Adrenal gland (tissue), 19 donors: ENCODE measurements at places on chromosomes 11 and 22. TPM values are rescaled to one million over a fixed set of nuclear protein-coding genes. Genes with fewer than 3 reads are reported as not detected.
A peak's percentile ranks its signal among the peaks of the same experiment; 100 is the strongest.

The CTSW gene
- total RNA-seq = 0.55 TPM

The SIK3 gene
- 25.5 TPM for total RNA-seq

The AMOTL1 gene
- 22.0 TPM for total RNA-seq

The C11orf87 gene
- 0.23 TPM for total RNA-seq

The KCNK4 gene
- not detected for total RNA-seq

The GTSE1 gene
- total RNA-seq = 0.96 TPM

DNA sequence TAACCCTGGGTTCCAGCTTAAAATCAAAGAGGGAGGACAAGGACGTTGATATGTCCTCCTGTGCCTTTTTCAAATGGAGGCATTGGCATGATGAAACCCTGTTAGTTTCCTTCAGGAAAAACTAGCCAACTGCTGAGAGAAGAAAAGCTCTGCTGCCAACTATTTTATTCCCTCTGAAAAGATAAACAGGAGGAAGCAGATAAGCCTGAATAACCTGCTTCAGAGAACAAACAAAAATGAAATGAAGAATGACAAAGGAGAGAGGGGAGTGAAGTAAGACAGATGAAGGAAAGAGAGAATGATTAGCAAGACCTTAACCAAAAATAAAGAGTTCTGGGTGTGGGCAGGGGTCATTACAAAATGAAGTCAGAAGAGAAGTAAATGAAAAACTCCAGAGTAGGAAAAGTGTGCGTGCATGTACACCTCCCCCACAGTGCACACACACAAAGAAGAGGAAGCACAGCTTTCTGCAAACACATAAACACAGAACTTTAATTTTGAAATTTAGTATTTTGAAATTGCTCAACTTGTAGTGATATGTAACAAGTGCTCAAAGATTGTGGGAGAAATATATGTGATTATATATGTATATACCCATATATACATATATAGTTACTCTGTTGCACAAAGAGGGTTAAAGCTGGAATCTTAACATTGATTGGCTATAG is 332.2 kb downstream of the LUZP2 start:
- no peak for DNase-seq

GRCh38 chr11:7688238-7688826 is 15.0 kb upstream of the CYB5R2 start:
- no peak for DNase-seq

DNA sequence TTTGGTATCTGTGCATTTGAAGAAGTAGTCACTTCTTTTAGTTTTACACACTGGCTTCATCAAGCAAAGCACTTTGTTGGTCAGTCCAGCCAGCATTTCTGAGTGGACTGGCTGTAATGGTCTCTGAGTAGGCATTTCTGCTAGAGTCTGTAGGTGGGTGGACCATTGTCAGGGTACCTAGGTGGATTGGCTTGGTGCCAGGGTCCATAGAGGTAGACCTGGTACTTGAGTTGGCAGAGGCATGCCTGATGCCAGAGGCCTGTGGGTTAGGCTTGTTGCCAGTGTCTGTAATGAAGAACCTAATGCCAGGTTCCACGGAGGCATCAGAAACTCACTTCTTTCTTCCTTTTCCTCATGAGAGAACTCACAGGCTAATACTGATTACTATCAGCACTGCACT is 157.9 kb upstream of the C11orf87 start:
- no peak for DNase-seq

DNA sequence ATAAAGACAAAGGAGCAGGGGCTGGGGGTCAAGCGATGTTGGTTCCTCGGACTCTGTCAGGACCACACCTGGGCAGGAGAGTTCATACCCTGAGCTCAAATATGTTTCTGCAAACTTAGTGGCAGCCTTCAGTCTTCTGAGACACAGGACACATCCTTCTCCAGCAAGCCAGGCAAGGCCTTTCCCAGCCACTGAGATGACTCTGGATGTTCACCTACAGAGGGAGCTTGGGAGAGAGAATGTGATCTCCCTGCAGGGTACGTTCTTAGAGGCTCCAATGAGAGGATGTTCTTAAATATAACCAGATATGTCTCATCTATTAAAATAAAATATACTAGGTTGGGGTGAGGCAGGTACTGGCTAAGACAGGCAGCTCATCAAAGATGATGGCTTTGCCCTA is 461.5 kb downstream of the OPCML start:
- no peak for DNase-seq

- DNase-seq = peak; percentile 59
These were observed 462 bp downstream of the UBE2L6 start for GRCh38 chr11:57566905-57567514.

GRCh38 chr11:59629996-59630395 is 14.4 kb upstream of the OSBP start:
- DNase-seq = no peak

GRCh38 chr11:85806016-85806415 is 4.9 kb downstream of the SYTL2 start:
- no peak for DNase-seq

GRCh38 chr22:46220921-46221320 is 29.2 kb downstream of the CDPF1 start:
- no peak for DNase-seq

GRCh38 chr22:48441553-48441850 is 1386.2 kb downstream of the BRD1 start:
- DNase-seq = no peak

- DNase-seq = no peak
These were observed 49.1 kb upstream of the CD5 start for GRCh38 chr11:61053191-61053590.

- no peak for DNase-seq
These were observed 46.1 kb downstream of the PISD start for GRCh38 chr22:31615940-31616314.

GRCh38 chr22:24567668-24568067 is 11.9 kb downstream of the SNRPD3 start:
- no peak for DNase-seq
